ENCODE measurements at places on chromosomes 5 and 9.
A peak's percentile ranks its signal among the peaks of the same experiment; 100 is the strongest.

GRCh38 chr5:58505502-58505901 is 14.3 kb downstream of the GAPT start:
- DNase-seq, result no peak

DNA sequence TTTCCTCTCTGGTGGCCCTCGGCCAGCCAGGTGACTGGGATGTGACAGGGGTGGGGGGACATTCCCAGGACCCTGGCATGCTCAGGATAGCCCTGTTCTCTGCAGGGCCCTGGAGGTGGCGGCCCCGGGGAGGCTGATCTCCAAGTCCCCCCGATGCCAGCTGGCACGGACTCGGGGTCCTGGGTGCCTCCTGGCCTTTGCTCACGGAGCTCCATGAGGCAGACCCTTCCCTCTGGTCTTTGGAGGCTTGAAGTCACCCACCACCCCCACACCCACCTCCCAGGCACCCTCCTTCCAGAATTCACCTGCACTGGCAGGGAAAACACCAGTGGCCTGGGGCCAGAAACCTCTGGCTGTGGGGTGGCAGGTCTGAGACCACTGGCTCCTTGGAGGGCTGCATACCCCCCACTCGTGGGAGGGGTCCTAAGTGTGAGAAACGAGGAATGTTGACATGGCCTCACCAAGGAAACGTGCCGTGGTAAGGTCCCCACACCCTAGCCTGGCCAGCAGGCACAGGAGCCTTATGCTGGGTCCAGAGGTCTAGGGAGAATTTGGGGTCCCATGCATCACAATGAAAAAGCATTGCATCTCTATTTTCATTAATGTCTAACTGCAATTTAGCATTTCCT is 130.8 kb upstream of the FAM120A start:
- no peak for DNase-seq

- no peak for DNase-seq
Observed at GRCh38 chr9:86979657-86980056, 32.4 kb upstream of the GAS1 start.

DNA sequence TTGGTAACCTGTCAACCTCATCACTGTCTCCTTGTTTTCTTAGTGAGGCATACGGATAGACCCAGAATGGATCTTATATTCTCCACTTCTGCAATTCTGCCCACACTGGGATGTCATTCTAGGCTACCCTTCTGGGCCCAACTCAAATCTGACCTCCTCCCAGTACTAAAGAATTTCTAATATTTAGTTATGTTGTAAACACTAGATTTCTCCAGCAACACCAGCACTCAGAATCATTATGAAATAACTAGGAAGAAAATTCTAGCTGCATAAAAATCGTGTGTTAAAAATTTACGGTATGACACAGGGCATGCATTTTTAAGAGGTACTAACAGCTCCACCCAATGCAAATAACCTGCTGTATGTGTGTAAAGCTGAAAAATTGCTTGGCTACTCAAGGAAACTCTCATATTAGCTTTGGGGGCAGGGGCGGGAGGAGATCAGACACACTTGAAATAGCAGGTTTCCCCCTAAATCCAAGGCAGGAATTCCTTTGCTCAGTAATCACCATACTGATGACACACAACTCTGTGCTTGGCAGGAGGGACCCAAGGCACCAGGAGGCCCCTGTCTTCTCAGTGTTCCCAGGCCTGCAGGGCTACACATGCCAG is 27.3 kb downstream of the MACROH2A1 start:
- peak; percentile 47 for DNase-seq

DNA sequence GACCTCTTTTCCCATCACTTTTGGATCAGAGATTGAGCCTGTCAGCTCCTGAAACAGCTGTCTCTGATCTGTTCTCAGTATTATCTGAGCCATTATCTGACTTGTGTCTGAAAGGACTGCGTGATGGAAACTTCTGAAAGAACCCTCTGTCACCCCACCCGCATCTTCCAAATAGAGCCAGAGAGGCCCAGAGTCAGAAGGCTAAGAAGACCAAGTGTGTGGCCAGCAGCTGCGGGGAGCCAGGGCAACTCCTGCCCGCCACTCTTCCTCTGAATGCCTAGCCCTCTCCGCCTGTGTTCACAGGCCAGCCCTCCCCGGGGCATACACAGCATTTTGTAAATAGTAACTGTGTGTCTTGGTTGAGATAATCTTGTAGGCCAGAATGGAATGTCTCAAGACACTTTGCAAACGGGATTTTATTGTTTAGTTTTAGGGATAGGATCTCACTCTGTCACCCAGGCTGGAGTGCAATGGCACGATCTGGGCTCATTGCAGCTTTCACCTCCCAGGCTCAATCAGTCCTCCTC is 92.7 kb downstream of the AOPEP start:
- no peak for DNase-seq

DNA sequence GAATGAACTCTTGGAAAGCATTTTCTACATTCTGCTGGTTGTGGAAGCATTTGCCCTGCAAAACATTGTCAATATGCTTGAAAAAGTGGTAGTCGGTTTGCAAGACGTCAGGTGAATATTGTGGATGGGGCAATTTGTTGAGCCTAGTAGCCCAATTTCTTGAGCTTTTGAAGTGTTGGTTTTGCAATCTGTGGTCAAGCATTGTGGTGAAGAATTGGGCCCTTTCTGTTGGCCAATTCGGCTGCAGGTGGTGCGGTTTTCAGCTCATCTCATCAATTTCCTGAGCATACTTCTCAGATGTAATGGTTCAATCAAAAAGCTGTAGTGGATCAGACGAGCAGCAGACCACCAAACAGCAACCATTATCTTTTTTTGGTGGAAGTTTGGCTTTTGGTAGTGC is 426.8 kb upstream of the CDH9 start:
- DNase-seq, result no peak

GRCh38 chr5:67015541-67016191 is 180.9 kb downstream of the CD180 start:
- DNase-seq, result peak; percentile 51

GRCh38 chr9:6917162-6917561 is 159.4 kb downstream of the KDM4C start:
- no peak for DNase-seq

GRCh38 chr9:130565792-130566191 is 13.6 kb upstream of the FUBP3 start:
- no peak for DNase-seq

DNA sequence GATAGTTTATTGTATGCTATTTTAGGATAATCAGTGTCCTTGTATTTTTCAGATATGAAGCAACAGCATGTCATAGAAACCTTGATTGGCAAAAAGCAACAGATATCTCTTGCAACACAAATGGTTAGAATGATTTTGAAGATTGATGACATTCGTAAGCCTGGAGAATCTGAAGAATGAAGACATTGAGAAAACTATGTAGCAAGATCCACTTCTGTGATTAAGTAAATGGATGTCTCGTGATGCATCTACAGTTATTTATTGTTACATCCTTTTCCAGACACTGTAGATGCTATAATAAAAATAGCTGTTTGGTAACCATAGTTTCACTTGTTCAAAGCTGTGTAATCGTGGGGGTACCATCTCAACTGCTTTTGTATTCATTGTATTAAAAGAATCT is 14.5 kb downstream of the CCT5 start:
- DNase-seq, result peak; percentile 63

DNA sequence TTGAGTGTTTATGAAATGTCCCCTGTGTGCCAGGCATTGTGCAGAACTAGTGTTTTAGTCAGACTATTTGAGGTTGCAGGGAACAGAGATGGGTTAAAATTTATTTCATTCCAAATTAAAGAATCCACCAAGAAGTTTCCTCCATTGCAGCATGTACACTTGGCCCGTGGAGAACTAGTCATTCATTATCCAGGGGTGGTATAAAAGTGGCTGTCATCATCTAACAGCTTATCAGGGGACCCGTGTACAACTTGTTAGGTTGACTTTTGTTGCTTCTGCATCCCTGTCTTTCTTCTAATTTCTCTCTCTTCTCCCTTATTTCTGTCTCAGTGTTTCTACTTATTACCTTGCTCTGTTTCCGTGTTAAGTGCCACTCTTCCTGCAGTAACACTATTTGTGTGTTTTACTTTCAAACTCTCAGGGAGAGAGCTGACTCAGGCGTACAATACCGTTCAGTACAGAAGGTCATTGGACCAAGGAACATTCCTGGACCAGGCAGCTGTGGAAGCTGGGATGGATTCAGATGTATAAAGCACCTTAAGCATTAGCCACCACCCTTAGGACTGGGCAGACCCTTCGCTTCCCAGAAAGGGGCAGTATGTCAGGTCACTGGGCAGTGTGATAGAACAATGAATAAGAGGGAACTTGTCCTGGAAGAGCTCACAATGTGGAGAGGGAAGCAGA is 36.1 kb downstream of the MAP3K1 start:
- DNase-seq, result peak; percentile 12

DNA sequence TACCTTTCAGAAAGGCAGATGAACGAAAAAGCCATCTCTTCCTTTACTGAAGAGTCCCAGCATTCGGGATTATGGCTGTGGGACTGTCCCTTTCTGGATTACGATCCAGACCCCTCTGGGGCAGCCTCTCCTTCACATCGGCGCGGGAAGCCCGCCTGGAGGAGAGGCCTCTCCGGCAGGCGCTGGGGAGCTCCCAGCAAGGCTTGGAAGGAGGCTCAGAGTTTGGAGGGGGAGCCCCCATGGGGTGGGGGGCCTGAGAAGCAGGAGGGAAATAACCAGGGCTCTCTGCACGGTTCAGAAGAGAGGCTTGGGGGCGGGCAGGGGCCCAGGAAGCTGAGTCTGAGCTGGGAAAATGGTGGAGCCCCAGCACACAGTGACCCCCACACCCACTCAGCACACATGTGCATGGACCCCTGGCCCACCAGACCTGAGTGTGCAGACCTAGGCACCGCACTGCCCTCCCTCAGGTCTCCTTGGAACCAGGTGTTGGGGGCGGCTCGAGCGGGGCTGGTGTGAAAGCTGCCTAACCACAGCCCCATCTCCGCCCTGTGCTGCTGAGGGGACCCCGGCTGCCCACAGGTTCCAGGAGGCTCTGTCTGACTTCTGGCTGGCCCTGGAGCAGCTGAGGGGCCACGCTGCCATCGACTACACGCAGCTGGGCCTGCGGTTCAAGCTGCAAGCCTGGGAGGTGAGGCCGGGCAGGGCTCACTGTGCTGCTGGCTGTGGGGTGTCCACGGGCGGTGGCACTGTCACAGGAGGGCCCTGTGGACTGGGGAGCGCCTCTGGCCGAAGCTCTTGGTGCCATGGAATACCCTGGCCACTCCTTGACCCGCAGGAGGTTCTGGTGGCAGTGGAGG is 4.5 kb downstream of the NOXA1 start:
- DNase-seq, result no peak

DNA sequence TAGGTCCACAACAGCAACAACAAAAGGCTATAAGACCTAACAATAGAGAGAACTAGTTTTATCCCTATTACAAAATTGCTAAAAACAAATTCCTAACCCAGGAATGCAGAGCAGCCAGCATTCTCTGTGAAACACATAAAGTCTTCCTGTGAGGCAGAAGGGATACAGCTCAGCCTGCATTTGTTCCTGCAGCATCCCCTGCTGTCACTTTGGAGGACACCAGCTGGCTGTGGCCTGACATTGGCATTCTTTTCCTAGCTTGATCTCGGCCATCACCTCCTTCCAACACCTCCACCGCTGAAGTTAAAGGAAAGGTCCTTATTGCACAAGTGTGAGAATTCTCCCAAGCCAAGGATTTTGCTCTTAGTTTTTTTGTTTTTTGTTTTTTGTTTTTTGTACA is 186.1 kb downstream of the SNCAIP start:
- DNase-seq, result no peak

- no peak for DNase-seq
Observed at GRCh38 chr9:85186218-85186585, 516.7 kb downstream of the NTRK2 start.

DNA sequence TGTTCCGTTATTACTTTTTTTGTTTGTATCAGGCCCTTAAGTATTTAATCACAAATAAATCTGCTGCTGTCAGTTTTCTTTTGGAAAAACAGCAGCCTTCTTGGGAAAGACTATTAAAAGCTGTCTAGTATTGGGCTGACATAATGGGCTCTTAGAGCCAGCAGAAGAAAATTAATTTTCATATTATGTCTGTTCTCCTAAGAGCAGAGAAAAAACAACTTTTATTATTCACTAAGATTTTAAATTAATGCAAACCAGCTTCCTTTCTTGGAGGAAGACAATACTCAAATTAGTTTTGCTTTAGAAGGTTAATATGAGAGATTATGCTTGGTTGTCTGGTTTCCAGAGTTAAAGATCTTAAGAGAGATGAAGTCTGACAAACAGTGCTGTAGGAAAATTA is 30.6 kb upstream of the GARNL3 start:
- DNase-seq, result no peak

DNA sequence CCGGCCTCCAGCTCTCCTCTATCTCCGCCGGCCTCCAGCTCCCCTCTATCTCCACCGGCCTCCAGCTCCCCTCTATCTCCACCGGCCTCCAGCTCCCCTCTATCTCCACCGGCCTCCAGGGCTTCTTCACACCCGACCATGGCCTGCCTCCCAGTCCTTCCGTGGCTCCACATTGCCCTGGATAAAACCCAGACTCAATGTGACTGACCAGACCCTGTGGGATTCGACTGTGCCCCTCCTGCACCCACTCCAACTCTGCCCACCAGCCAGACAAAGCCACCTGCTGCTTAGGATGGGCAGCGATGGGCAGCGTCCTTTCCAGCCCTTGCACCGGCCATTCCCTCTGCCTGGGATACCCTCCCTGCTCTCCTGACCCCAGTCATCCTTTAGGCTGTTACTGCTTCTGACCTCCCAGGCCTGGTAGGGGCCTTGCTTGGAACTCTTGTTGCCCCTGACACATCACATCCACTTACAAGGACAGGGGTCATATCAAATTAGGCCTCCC is 30.5 kb upstream of the RXRA start:
- no peak for DNase-seq

DNA sequence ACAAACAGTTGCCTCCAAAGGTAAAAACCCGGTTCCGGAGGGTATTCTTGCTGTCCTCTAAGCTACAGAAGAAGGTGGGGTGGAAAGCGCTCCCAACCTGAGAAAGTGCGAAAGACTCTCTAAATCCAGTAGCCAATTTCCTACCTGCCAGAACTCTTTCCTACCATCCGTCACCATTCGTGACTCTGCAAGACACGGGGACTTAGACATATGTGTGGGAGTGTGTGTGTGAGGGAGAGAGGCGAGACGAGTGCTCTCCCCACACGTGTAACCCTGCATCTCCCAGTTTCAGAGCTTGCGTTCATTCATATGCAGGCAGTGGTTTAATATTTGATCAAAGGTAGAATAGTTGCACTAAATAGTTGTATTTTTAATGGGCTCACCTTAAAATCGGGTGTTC is 473 bp upstream of the GABRA1 start:
- no peak for DNase-seq

DNA sequence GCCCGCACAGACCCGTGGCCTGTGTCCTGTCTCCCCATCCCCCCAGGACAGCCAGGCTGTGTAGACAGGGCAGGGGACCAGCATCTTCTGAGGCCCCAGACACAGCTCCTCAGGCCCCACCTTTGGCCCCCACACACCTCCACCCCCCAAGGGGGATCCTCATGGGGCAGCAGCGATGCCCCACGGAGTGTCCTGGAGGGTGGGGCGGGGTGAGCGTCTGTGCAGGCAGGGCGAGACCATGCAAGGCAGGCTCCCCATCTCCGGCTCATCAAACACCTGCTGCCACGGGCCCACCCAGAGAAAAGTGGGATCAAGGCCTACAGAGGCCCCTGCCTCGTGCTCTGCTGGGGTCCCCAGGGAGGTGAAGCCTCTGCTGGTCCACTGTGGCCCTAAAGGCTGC is 118.7 kb upstream of the FOXD4L5 start:
- no peak for DNase-seq
